ENCODE measurements at places on chromosomes 7 and 10.

DNA sequence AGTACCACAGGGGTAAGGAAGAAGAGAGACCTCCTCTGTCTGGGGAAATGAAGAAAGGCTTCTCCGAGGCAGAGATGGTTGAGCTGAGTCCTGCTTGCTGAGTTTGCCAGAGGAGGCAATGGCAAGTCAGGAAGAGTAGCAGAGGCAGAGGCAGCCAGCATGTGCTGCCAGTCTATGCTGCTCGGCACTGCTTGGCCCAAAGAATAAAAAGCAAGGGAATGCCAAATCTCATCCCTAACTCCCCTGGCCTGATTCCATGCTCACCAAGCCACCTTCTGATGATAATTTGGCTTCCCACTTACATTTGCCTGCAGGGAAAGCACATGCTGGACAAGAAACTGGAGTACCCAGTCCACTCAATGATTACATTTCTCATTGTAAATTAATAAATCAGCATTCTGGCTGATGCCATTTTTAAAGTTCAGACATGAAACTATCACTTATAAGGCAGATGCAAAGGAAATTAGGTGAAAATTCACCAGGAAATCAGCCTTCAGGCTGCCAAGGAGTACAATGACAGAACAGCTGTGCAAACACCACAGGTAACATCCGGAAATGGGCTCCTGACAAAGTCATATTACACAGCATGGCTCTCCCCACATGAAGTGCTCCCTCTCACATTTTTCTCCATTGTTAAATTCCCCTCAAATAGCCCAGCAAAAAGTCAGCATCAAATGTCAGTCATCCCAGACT is 245.9 kb downstream of the MTERF1 start:
- no peak for DNase-seq

DNA sequence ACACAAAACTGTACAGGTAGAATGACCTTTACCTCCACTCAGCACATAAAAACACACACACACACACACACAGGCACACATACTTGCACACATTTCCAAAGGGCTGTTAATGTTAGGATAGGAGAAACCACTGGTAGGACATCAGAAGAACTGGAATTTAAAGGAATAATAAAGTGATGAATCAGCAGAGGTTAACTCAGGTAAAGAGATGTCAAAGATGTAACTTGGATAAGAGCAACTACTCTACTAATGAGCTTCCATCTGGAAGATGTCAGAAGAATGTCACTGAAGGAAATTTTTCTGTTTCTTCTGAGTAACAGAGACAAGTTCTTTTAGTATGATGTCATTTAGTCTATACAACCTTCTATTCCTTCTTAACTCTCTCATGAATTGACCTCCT is 26.4 kb upstream of the GPR37 start:
- DNase-seq: no peak

DNA sequence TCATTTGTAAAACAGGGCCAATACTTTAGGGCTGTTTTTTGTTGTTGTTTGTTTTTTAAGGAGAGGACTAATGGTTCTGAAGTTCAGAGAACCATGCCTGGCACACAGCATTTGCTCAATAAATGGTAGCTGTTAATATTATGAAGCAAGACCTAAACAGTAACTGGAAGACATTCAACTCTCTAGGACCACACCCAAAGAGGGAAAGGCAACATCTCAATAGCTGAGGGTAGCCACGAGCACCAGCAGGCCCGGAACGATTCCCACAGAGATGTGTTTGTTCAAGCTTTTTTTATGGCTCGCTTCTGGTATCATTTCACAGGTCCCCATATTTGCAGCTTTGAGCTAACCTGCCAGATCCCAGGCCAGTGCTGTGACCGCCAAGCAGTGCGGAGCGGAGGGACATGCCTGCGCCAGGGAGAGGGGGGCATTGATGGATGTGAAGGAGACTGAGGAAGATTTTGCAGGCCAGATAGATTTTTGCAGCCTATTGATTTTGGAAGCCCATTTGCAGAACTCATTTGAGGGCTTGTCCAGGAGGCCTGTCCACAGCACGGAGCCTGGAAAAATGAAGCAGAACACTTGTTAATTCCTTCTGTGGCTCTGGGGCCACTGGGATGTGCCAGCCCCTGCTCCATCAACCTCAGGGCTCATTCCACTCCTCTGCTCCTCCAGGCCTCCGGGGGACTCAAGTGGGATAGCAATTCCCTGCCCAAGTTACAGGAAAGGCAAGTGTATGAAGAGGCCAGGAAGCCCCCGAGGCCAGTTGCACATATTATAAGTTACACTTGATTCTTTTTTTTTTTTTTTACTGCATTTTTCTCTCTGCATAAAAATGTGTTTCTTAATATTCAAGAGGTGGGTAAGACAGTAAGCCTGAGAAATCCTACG is 57.3 kb upstream of the FGFR2 start:
- DNase-seq: no peak

- DNase-seq: no peak
These were observed 639.2 kb upstream of the POT1 start for GRCh38 chr7:125568799-125569198.

- DNase-seq: no peak
These were observed 9.3 kb downstream of the KCNH2 start for GRCh38 chr7:150968734-150969372.

GRCh38 chr7:90727412-90727811 is 131.3 kb downstream of the CDK14 start:
- DNase-seq: no peak

DNA sequence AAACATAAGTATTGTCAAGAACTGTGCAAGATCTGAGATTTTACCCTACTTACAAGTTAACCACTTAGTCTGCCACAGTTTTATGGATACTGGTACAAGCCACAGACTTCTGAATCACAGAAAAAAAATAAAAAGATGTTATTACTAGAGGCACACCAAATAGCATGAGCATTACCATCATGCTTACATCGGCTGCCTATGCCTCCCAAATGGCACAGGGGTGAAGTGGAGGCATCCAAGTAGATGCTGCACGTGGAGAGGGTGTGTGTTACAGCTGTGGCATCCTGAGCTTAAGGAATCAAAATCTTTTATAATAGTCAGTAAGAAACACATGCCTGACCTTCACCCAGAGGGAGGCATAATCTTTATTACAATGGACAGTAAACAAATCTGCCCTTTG is 207.8 kb downstream of the TFEC start:
- no peak for DNase-seq

GRCh38 chr7:72492461-72493065 is 80.4 kb upstream of the CALN1 start:
- DNase-seq: no peak

GRCh38 chr10:130994191-130994590 is 317.3 kb downstream of the TCERG1L start:
- DNase-seq: no peak

- DNase-seq: no peak
These were observed 19.6 kb downstream of the INTS1 start for GRCh38 chr7:1484569-1484968.

GRCh38 chr7:4245866-4246470 is 436.1 kb upstream of the FOXK1 start:
- no peak for DNase-seq

DNA sequence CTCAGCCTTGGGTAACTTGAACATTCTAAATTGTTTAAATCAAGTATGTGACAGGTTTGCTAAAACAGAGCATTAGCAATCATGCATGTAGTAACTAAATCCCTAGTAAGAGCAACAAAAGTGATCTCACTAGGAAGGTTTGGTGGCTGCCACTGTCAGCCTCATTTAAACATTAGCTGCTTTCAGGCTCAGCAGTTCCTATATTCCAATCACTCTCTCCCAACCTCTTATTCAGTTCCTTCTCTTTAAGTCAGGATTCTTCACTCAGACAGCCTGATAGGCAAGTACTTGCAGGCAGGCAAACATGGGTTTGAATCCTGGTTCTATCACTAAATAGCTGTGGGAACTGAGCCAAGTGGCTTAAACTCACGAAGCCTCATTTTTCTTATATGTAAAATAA is 3.6 kb downstream of the CREB3L2 start:
- DNase-seq: no peak

GRCh38 chr10:61847640-61848039 is 53.9 kb upstream of the ARID5B start:
- DNase-seq: no peak

GRCh38 chr7:96596120-96596826 is 113.4 kb downstream of the SEM1 start:
- DNase-seq: no peak

DNA sequence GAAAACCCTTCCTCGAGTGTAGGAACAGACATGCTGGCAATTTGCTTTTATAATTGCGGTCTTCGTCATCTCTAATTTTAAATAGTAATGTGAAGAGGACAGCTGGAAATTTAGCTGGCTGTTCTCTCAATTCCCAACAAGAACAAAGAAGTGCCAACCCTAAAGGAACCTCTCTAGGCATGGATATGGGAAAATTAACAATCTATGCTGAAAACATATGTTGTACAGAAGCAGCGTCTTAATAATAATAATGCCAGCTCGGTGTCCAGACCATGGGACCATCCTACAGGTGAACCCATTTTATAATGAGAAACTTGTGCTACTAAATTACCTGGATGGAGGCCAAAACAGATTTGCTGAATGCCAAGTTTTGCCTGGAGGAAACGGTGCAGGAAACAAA is 641.4 kb upstream of the MGMT start:
- no peak for DNase-seq

- DNase-seq: peak; percentile 40
These were observed 650 bp upstream of the TM9SF3 start for GRCh38 chr10:96587264-96588059.

- no peak for DNase-seq
These were observed 10.4 kb upstream of the PRKG1 start for GRCh38 chr10:51063659-51064535.

DNA sequence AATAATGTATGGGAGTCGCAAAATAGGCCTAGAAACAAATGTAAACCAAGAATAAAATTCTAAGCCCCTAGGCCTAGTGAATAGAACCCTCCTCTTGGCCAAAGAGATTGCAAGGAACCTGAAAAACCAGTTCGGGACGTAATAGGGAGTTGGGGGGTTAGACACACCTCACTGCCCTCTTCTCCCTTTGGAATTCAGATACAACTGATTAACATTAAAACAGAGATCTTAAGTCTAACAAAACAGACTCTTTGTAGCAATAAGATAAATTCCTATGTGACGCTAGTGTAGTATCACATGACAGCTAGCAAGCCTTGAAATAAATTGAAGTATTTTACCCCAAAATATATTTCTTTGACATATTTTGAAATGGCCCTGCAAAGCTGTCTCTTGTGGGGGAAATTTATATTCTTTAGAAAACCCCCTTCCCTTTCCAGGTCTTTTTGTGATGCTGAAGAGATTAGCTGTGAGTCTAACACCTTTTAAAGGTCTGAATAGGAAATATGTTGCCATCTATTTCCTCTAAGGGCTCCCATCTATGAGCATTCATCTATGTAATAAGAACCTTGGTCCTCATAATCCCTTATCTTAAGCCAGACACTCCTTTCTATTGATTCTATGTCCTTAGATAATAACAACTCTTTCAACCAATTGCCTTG is 623.4 kb upstream of the NRG3 start:
- DNase-seq: no peak

- DNase-seq: no peak
These were observed 237.2 kb upstream of the AKR1E2 start for GRCh38 chr10:4588824-4589223.

DNA sequence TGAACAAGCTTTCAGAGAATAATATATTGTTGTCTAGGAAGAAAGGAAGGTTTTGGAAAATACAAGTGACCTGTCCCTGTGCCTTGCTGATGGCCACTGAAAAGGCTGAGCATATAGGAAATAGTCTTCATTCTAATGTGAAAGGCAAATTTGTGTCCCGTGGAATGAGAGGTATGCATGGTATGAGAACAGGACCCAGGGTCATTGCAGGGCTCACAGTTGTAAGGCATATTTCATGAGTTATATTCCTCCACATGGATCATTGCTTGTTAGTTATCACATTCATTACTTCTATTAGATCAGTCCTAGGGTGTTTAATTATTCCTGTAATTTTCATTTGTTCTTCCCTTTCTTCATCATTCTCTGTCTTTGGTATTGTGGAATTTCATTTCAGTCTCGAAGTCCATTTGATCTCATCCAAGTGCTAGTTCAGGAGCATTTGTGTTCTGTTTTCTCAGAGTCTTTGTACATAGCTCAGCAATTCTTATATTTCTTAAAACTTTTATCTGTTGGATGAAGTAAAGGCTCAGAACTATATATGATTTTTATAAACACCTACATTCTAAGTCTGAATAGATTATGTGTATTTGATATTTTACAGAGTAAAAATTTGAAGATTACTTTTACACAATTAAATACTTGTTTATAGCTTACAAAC is 39.4 kb upstream of the ARHGAP21 start:
- DNase-seq: no peak

DNA sequence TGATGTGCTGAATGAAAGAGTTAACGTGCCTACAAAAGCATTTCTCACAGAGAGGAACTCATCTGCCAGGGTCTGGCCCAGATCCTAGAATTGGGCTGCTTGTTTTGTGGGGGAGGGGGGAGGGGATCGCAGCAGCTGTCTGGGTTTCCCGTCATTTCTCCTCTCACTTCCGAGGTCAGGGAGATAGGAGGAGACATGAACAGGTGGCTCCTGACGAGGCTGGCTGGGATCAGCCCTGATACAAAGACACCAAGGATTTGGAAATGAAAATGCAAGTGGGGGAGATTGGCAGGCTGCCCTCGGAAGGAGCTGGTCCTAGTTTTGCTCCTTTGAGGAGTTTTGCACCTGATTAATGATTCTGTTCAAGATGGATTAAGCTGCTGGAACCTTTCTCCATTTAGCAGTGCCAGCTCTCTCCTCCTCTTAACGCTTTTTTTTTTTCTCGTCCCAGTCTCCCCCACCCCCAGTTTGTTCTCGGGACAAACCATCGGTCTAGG is 86.8 kb upstream of the KMT2C start:
- DNase-seq: no peak

DNA sequence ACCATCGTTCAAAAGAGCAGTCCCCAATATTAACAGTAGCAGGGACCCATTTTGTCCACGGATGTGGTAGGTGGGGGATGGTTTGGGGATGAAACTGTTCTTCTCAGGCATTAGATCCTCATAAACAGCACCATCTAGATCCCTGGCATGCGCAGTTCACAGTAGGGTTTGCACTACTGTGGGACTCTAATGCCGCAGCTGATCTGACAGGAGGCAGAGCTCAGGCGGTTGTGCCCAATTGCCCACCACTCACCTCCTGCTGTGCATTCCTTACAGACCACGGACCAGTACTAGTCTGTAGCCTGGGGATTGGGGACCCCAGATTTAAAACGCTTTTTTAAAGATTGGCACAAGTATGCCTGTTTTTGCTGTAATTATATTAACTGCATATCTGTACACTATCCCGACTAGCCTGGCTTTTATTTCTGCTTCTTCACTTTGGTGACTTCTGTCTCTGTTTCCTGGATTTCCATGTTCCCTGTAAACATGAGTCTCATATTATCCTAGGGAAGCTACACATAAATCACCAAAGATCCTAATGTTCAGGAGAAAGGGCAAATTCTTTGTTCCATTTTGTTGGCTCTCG is 163.3 kb upstream of the AKR1E2 start:
- no peak for DNase-seq
